ENCODE measurements at places on chromosomes 7 and 10. TPM values are rescaled to one million over a fixed set of nuclear protein-coding genes. Genes with fewer than 3 reads are reported as not detected.

- no peak for DNase-seq
Measured at GRCh38 chr7:130346941-130347340, 2.3 kb downstream of the CPA5 start.

The PRR15 gene
- not detected for total RNA-seq

- no peak for DNase-seq
Measured at GRCh38 chr7:78323118-78323517, 524.5 kb downstream of the PHTF2 start.

DNA sequence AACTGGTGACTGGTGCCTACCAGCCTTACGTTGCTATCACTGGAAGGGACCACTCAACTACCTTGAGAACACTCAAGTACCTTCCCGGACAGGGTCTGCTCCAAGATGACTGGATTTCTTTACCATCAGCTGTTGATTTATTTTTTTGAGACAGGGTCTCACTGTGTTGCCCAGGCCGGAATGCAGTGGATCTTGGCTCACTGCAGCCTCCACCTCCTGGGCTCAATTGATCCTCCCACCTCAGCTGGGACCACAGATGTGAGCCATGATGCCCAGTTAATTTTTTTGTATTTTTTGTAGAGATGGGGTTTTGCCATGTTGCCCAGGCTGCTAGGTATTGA, 45.2 kb upstream of the DLG5 start:
- DNase-seq = no peak

- no peak for DNase-seq
Measured at GRCh38 chr10:6134099-6134823, 45.4 kb downstream of the RBM17 start.

Data from lung microvascular endothelial cell (primary cell).